ENCODE measurements at places on chromosomes 2 and 18. TPM values are rescaled to one million over a fixed set of nuclear protein-coding genes. Genes with fewer than 3 reads are reported as not detected.

PLEKHH2 gene
- total RNA-seq = 0.52 TPM

- H3K27me3 ChIP-seq = no peaks in the 10 kb centered on the region
- H3K4me3 ChIP-seq = no peak overlapping the region
- peaks cover 16% of the 10 kb centered on the region for H3K36me3 ChIP-seq
- peaks cover 9% of the 10 kb centered on the region for H3K4me1 ChIP-seq
- no peak for DNase-seq
- H3K27ac ChIP-seq = no peak overlapping the region
Measured at GRCh38 chr2:27024812-27025211, 8.0 kb upstream of the TMEM214 start.

DNA sequence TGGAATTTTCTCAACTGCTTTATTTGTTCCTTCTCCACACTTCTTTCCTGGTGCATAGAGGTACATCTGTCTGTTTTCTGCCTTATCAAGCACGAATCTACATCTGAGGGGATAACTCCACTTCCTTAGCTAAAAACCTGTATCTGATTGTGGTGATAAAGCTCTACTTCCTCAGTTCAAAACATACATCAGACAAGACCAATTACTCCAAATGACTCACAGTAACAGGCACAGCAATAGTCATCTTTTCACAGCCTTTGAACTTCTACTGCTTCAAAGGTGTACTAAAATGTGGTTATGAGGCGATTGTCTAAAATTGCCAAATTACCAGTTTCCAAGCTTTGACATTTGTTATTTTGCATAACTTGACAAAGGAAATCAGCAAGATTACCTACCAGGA is 803.6 kb upstream of the ZEB2 start:
- no peaks in the 10 kb centered on the region for H3K36me3 ChIP-seq
- H3K4me1 ChIP-seq = peaks cover 15% of the 10 kb centered on the region
- peaks cover 18% of the 10 kb centered on the region for H3K27me3 ChIP-seq

- H3K27ac ChIP-seq = no peak overlapping the region
- peaks cover 22% of the 10 kb centered on the region for H3K4me1 ChIP-seq
Measured at GRCh38 chr2:109129356-109129920, 433 bp downstream of the SH3RF3 start.

DNA sequence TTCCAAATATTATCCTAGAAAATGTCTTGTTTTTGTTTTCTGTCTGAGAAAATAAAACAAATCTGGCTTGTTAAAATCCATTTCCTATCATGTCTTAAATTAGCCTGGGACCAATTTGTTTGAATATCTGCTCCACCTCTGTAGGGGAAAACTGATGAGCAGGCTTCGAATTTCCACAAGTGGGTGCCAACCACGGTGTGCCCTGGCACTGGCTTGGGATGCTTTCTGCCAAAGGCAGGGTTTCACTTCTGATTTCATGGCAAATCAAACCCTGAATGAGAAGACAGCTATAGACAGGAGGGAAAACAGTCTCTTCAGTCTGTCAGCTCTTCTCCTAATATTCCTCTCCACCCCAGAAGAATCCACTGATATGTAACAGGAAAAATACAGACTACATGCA is 33.7 kb upstream of the STAT4 start:
- H3K4me1 ChIP-seq = peaks cover 22% of the 10 kb centered on the region
- no peaks in the 10 kb centered on the region for H3K27me3 ChIP-seq
- DNase-seq = no peak
- no peak overlapping the region for H3K4me3 ChIP-seq

DNA sequence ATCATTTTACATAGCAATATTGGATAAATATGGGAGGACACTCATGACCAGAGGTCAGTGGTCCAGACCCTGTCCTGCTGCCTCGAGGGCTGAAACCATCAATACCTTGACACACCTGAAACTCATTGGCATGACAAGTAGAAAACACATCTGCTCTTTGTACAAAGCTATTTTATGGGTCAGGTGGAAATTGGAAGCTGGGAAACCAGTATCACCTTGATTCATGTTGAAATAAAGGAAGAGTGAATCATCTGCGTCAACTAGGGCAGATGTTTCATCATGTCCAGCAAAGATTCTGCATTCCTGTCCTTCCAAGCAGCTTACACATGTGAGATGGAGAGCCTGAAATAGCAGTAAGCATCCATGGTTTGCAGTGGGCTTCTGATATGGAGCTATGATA is 80.0 kb upstream of the ERBB4 start:
- H3K4me1 ChIP-seq = no peaks in the 10 kb centered on the region
- no peaks in the 10 kb centered on the region for H3K36me3 ChIP-seq
- no peak overlapping the region for H3K4me3 ChIP-seq
- H3K27me3 ChIP-seq = no peaks in the 10 kb centered on the region
- DNase-seq = no peak

TOGARAM2 gene
- total RNA-seq = 4.8 TPM

GRCh38 chr18:30945761-30946160 is 96.8 kb downstream of the DSC3 start:
- H3K27ac ChIP-seq = no peak overlapping the region
- no peaks in the 10 kb centered on the region for H3K36me3 ChIP-seq
- no peaks in the 10 kb centered on the region for H3K4me1 ChIP-seq
- H3K27me3 ChIP-seq = no peaks in the 10 kb centered on the region
- no peak for DNase-seq

- H3K27me3 ChIP-seq = peaks cover 2% of the 10 kb centered on the region
- H3K4me3 ChIP-seq = no peak overlapping the region
- no peaks in the 10 kb centered on the region for H3K4me1 ChIP-seq
- no peak for DNase-seq
- H3K27ac ChIP-seq = no peak overlapping the region
- H3K36me3 ChIP-seq = no peaks in the 10 kb centered on the region
Measured at GRCh38 chr2:165621086-165621560, 151.6 kb downstream of the CSRNP3 start.

PAX8 gene
- 0.45 TPM for total RNA-seq

TEKT4 gene
- 0.49 TPM for total RNA-seq

GRCh38 chr2:132632000-132632649 is 37.9 kb downstream of the LYPD1 start:
- H3K27ac ChIP-seq = no peak overlapping the region
- no peaks in the 10 kb centered on the region for H3K36me3 ChIP-seq
- H3K27me3 ChIP-seq = no peaks in the 10 kb centered on the region
- no peak for DNase-seq
- no peak overlapping the region for H3K4me3 ChIP-seq

DNA sequence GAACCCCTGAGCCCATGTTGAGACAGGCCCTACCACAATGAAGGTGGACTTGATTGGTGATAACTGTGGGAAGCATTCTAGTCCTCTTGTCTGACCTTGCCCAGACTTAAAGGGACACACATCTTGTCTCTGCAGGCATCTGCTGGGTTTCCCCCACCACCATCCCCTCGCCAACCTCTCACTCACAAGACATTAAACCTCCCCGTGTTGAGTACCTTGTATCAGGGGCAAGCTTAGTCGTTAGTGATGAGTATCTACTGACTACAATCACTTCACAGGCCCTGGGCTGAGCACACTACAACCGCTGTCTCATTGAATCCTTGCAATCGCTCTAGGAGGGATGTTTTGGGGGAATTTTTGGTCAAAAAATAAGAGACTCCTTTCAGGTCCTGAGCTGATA is 86.0 kb downstream of the ICOS start:
- peaks cover 57% of the 10 kb centered on the region for H3K4me1 ChIP-seq
- H3K27me3 ChIP-seq = no peaks in the 10 kb centered on the region
- peak overlapping the region; percentile 43 for H3K27ac ChIP-seq
- peaks cover 5% of the 10 kb centered on the region for H3K36me3 ChIP-seq

EHBP1 gene
- total RNA-seq = 23.9 TPM

GRCh38 chr2:178674122-178674521 is 133.1 kb downstream of the TTN start:
- no peaks in the 10 kb centered on the region for H3K36me3 ChIP-seq
- DNase-seq = no peak

GRCh38 chr2:9366026-9366425 is 57.3 kb downstream of the ITGB1BP1 start:
- no peaks in the 10 kb centered on the region for H3K36me3 ChIP-seq
- H3K4me1 ChIP-seq = no peaks in the 10 kb centered on the region
- DNase-seq = no peak
- H3K27ac ChIP-seq = no peak overlapping the region
- peaks cover 12% of the 10 kb centered on the region for H3K27me3 ChIP-seq

CCDC85A gene
- not detected for total RNA-seq

DLX2 gene
- 0.26 TPM for total RNA-seq

WDR54 gene
- total RNA-seq = 72.1 TPM

POTEJ gene
- not detected for total RNA-seq

DNA sequence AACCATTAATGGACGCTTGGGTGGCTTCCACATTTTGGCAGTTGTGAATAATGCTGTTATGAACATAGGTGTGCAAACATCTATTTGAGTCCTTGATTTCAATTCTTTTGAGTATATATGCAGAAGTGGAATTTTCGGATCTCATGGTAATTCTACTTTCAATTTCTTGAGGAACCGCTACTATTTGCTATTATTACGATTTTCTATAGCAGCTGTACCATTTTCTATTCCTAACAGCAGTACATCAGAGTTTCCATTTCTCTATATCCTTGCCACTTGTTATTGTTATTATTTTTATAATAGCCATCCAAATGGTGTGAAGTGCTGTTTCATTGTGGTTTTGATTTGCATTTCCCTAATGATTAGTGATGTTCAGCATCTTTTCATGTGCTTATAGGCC is 69.5 kb downstream of the KIF5C start:
- H3K4me3 ChIP-seq = no peak overlapping the region
- DNase-seq = no peak
- H3K36me3 ChIP-seq = peaks cover 9% of the 10 kb centered on the region

DNA sequence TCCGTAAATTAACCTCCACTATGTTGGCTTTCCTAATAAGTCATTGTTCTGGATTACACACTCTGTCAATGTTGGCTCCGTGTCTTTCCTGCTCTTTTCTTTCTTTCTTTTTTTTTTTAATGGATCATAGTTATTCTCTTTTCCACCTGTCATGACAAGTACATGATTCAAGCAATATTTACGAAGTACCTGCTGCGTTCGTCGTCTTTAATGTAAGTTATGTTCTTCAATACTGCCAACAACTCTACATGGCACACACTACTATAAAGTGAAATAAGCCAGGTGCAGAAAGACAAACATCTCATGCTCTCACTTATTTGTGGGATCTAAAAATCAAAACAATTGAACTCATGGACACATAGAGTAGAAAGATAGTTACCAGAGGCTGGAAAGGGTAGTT is 239.1 kb downstream of the SCG2 start:
- H3K36me3 ChIP-seq = no peaks in the 10 kb centered on the region
- H3K4me3 ChIP-seq = no peak overlapping the region
- H3K27ac ChIP-seq = no peak overlapping the region
- H3K27me3 ChIP-seq = no peaks in the 10 kb centered on the region
- no peak for DNase-seq

GRCh38 chr2:151795646-151796240 is 32.5 kb downstream of the ARL5A start:
- no peaks in the 10 kb centered on the region for H3K27me3 ChIP-seq
- no peak for DNase-seq
- no peak overlapping the region for H3K4me3 ChIP-seq

DNA sequence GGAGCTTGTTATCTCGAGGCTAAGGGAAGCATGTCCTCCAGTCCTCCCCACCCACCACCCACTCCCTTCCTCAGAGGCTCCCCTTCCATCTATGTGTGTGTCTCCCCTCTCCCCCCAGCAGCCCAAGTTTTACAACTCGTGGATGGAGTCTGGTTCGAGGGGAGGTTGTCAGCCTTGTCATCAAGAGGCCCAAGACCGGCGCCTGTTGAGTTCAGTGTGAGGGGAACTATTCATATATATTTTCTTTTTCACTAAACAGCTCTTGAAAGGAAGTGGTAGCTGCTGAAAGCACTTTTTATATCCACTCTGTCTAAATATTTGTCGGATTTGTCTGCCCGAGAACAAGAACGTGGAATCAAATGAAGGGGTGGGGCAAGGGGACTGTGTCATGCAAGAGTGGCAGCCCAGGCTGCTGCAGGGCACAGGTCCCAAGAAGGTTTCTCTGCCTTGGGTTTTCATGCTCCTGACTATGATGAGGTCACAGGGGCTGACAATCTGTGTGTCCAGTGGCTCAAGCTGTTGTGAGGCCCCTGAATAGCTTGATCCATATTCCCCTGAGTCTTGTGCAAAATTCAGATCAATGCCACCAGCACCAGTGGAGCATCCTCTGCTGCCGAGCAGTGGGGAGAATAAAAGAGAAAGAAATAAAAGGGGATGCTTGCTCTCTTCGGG is 35.0 kb downstream of the NRP2 start:
- H3K36me3 ChIP-seq = peaks cover 27% of the 10 kb centered on the region
- DNase-seq = no peak
- peaks cover 56% of the 10 kb centered on the region for H3K4me1 ChIP-seq
- H3K27me3 ChIP-seq = no peaks in the 10 kb centered on the region
- no peak overlapping the region for H3K4me3 ChIP-seq

- DNase-seq = no peak
- H3K4me1 ChIP-seq = no peaks in the 10 kb centered on the region
- H3K36me3 ChIP-seq = no peaks in the 10 kb centered on the region
- no peak overlapping the region for H3K4me3 ChIP-seq
Measured at GRCh38 chr2:4192119-4192518, 488.7 kb downstream of the DCDC2C start.

ZSWIM2 gene
- total RNA-seq = not detected

DNA sequence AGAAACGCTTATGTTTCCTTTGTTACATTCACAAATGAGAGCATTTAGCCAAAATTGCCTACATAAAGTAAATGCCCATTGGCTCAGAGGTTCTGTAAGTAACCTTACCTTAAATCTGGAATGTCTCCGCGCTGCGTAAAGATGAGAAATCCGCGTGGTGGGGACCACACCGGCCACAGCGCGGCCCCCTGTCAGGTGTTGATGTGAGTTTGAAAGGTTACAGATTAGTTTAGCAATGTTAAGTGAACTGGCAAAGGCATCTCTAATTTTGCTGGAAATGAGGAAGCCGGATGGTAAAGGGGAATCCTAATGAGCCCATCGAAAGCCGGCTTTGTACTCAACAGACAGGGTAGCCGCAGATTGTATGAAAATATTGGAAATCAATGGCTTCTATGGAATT is 11.8 kb downstream of the SALL3 start:
- H3K36me3 ChIP-seq = no peaks in the 10 kb centered on the region
- H3K27me3 ChIP-seq = peaks cover 29% of the 10 kb centered on the region
- no peaks in the 10 kb centered on the region for H3K4me1 ChIP-seq
- no peak for DNase-seq
- no peak overlapping the region for H3K4me3 ChIP-seq

DNA sequence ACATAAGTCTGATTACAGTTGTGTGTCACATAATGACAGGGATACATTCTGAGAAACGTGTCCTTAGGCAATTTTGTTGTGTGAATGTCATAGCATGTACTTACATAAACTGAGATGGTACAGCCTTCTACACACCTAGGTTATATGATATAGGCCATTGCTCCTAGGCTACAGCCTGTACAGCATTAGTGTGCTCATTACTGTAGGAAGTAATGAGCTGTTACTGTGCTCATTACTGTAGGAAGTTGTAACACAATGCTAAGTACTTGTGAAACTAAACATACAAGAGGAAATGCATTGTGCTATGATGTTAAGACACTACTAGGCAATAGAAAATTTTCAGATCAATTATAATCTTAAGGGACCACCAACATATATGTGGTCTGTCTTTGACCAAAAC is 72.8 kb downstream of the UPP2 start:
- H3K27me3 ChIP-seq = peaks cover 30% of the 10 kb centered on the region
- H3K4me1 ChIP-seq = no peaks in the 10 kb centered on the region
- no peak overlapping the region for H3K27ac ChIP-seq

LOXL3 gene
- 1.5 TPM for total RNA-seq

RAB6C gene
- not detected for total RNA-seq
